ENCODE measurements at places on chromosomes 16 and 17.

GRCh38 chr16:54911079-54911478, 19.6 kb upstream of the IRX5 start:
- no peak for DNase-seq

- no peak for DNase-seq
Observed at GRCh38 chr16:17668386-17668785, 197.6 kb upstream of the XYLT1 start.

GRCh38 chr17:46027048-46027975, 28.3 kb downstream of the STH start:
- no peak for DNase-seq

- DNase-seq: no peak
Observed at GRCh38 chr17:48426019-48426665, 3.9 kb downstream of the SKAP1 start.

DNA sequence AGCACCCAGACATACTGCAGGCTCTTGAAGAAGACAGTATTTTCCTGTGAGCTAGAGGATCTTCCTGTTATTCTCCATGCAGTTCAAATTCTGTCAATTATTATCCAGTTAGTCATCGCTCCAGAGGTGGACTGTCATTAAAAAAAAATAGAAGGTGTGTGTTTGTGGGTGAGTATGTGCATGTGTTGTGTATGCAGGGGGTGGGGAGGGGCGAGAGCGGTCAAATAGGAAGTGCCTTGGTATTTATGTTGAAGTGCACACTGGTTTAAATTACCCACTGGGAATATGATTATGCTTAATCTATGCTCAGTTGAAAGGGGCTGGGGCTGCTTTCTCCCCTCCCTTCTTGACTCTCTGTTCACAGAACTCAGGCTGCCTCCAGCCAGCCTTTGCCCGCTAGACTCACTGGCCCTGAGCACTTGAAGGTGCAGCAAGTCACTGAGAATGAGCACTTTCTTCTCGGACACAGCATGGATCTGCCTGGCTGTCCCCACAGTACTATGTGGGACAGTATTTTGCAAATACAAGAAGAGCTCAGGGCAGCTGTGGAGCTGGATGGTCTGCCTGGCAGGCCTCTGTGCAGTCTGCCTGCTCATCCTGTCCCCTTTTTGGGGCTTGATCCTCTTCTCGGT, at the start of gene HSD17B2:
Gene HSD17B2 (plus strand): TSS at position 273 of the 632 bp plus-strand sequence. CDS start 172 bp downstream, at position 445.
- no peak for DNase-seq

All from retinal pigment epithelial cell (primary cell).